ENCODE measurements at places on chromosomes 12 and 14.

- peak; percentile 77 for DNase-seq
These were observed 36.1 kb upstream of the OR5AU1 start for GRCh38 chr14:21191809-21192446.

DNA sequence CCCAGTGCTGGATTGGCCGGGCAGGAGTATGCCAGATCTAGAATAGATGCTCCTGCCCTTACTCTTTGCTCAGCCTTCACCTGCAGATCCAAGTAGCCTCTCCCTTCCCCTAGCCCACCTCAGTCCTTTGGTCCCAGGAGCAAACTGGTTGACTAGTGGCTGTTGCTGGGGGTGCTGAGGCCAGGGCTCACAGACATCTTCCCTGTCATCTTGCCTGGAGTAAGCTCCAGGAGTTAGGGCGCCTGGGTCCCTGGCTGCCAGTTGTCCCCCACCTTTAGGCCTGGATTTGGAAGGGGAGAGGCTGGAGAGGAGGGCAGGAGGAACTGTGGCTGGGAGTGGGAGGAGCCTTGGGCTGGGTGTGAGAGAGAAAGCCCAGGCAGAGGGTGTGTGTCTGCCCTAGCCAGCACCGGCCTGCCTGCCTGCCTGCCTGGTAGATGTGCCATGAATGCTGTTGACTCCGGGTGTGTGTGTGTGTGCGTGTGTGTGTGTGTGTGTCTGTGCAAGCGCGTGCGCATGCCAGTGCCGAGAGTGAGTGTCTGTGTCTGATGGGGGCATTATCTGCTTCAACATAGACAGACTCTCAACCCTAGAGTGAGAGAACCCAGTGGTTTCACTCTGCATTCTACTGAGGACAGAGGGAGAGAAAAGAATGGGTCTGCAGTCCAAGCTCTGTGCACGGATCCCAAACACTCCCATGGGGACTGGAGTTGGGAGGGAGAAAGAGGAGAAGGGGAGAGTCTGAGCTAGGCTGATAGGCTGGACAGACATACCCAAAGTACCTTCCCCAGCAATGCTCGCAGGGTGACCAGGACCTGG lies 845 bp upstream of the RARG start:
- no peak for DNase-seq

DNA sequence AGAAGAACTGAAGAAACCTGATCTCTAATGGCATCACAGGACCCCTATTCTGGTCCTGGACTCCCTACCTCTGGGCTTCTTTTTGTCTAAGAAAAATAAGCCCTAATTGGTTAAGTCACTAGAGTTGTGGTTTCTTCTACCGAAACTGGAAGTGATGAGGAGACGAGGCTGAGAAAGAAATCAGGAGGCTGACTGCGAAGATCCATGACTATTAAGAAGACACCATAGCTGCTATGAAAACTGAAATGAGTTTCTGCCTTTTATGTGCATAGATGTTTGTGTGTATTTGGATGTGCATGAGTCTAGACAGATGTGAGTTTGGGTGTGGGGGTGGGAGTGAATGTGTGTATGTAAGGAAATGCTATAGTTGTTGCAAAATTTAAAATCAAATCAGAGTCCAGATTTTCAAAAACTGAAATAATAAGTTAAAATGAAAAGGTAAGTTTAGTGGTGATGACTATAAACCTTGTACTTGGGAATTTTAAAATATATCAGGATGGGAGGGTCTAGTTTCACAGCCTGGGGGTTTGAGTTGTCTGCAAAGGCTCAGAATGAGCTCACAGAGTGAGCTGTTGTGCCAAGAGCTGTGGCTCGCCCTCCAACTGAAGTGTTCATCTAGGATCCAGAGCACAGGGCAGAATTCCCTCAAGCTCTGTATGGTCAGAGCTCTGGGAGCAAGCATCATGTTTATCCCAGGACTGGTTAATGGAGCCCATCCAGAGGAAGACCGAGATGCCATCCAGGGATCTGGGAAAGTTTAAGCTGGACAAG lies 94.9 kb downstream of the VCPKMT start:
- no peak for DNase-seq

- DNase-seq, result no peak
These were observed 121.9 kb downstream of the CAND1 start for GRCh38 chr12:67391034-67391433.

DNA sequence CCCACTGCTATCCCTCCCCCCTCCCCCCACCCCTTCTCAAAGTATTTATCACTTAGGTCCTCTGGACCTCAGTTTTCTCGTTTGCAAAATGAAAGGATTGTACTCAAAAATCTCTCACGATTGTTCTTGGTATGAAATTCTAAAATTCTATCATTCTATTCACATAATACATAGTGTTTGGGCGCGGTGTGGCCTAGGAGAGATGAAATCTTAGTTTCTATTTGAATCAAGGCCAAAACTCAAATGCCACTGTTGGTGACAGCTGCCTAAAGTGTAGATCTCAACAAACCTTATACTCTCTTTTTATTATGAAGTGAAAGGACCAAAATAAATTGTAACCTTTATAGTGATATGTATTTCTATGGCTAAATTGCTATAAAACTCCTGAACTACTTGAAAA lies 23.7 kb upstream of the YAF2 start:
- no peak for DNase-seq

DNA sequence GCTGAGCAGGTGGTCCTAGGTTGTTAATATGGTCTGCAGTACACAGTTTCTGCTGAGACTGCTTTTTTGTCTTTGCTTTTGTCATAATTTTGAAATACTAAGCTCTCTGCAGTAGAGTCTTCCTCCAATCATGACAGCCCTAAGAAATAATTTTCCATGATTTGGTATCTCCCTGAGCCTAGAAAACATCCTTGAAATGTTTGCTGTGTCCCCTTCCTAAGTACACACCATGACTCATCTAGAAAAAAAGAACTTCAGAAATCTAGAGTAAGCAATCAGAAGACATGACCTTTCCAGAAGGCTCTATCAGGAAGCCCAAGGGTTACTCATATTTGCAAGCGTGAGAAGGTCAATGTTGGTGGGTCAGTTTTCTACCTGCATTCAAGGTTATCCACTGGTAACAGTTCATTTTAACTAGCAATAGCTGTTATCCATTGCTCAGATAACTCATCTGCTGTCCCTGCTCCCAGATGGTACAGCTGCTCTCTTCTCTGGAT lies 16.4 kb downstream of the DAD1 start:
- no peak for DNase-seq

DNA sequence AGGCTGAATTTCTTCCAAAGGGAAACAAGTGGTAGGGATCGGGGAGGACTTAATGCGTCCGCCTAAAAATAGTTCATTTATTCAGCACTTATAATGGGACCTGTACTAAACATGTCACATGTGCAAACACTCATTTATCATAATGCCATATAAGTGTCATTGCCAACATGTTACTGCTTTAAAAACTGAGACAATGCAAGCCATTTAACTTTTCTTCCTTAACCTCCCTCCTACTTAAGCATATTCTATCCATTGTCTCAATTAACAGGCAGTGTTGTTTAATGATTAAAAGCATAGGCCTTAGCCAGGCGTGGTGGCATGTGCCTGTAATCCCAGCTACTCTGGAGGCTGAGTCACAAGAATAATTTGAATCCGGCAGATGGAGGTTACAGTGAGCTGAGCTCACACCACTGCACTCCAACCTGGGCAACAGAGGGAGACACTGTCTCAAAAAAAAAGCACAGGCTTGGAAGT lies 13.5 kb upstream of the SCFD1 start:
- DNase-seq, result no peak

GRCh38 chr14:30553311-30553989 lies 5.5 kb upstream of the G2E3 start:
- no peak for DNase-seq

DNA sequence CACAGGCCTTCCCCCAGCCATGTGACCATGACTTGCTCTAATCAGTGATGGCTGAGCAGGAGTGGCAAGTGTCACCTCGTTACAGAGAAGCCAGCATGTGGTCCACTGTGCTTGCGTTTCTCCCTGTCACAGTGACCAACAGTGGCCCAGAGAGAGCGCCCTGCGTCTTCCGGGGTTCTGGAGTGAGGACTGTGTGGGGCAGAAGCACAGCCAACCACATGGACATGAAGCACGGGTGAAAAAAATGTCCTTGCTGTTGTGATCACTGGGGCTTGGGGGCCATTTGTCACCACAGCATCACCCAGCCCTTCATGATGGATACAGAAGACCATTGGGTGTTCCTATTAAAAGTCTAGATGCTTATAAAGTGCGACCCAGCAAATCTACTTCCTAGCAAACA lies 174.6 kb upstream of the C14orf180 start:
- no peak for DNase-seq

DNA sequence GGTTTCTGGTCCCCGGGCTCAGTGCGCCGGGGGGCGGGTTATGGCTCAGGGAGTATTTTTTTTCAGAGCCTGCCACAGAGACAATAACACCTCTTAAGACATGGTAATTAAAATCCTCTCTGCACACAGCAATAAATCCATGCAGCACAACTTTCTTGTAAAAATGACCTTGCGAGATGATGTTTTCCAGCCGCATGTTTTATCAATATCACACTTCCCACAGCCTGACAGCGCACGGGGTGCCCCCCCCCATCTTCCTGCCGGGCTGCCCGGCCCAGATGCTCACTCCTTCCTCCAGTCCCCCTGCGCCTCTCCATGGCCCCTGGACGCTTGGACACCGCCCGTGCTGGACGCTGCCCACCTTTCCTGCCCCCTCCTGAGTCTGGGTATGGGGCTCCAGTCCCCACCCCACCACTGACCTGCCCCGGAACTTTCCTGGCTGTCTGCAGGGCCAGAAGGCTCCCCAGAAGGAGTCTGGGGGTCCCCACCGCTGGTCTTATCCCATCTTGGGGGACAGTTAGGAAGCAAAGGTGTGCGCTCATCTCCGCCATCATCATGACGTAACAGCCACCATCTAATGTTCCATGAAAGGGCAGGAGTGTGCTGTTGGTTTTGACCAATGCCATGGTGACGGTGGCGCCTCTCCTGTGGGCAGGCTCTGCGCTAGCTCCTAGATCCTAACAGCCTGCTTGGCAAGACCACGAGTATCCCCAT lies 182.9 kb downstream of the KIF26A start:
- no peak for DNase-seq

DNA sequence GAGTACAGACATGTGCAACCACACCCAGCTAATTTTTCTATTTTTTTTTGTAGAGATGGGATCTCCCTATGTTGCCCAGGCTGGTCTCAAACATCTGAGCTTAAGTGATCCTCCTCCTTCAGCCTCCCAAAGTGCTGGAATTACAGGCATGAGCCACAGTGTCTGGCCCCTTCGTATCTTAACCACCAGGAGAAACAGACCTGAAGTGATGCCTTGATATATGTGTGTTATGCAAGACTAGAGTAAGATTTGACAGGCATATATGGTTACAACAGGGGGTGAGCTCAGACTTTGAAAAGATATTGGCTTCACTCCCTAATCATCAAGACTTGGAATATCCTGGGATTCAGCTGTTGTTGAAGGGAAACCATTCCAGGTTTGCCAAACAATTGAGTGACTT lies 10.7 kb upstream of the GALNT6 start:
- DNase-seq, result no peak

DNA sequence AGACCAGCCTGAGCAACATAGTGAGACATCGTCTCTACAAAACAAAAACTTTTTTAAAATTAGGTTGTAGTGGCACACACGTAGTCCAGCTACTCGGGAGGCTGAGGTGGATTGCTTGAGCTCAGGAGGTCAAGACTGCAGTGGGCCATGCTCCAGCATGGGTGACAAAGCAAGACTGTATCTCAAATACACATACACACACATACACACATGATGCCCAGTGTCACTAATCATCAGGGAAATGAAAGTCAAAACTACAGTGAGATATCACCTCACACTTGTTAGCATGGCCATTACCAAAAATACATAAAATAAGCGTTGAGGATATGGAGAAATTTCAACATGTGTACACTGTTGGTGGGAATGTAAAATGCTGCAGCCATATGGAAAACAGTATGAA lies 33.2 kb upstream of the KICS2 start:
- DNase-seq, result no peak

GRCh38 chr12:19138551-19138950 lies 9.0 kb downstream of the PLEKHA5 start:
- DNase-seq, result no peak

- no peak for DNase-seq
These were observed 185.5 kb upstream of the FAR2 start for GRCh38 chr12:28963554-28963953.

DNA sequence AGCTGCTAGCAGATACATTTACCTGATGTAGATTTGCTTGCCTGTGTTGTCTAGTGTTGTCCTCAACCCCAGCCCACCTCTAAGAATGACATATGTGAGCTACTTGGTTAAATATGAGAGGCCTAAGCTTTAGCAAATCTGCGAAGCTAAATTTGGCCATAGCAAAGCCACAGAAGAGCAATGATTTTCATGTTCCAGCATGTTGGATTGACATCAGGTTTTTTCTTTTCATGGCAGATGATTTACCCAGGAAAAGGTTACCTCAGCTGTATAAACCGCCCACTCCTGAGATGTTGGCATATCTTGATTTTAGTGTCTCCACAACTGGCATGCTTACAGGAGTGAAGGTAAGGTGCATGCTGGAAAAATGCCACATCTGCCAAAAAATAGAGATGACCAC lies 36.4 kb upstream of the ATF1 start:
- DNase-seq, result no peak

DNA sequence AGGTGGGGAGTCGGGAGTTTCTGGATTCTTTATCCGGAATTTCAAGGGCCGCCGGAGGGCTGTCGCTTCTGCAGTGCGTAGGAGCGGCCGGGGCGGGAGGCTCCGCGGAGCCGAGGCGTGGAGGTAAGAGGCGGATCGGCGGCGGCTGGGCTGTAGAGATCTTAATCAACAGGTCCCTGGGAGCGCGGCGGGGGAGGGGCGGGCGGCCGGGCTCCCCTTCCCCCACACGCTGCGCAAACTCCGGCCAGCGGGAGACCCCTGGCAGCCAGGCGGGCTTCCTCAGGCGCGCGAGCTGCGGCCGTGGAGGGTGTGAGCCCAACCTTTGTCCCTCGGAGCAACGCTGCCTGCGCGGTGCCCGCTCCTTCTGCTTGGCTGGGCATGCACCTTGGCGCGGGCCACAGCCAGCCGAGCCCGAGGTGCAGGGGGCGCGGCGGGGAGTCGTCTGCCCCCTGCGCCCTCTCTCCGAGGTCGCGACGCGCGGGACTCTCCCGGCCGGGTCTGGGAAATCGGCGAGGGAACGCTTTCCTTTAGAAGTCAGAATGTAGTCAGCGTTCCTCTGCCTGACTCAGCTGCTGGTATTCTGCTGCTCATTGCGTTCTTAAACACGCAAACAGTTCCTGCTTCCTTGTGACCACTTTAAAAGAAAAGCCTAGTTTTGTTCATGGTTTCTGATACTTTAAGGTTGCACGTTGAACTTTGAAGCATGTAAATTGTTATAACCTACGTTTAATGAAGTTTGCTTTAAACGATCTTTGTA lies at the start of gene PALS1:
PALS1 (plus strand) TSS at position 25 of the 757 bp plus-strand sequence. CDS start 37,736 bp downstream, outside the sequence.
- no peak for DNase-seq

- no peak for DNase-seq
These were observed 257.9 kb downstream of the NEDD1 start for GRCh38 chr12:97164936-97165335.
